GF-D8 (cell line): ENCODE measurements at places on chromosomes 5 and 9.

GRCh38 chr5:89697581-89697980, 712.0 kb downstream of the CETN3 start:
- DNase-seq: no peak

- no peak for DNase-seq
These were observed 935.8 kb downstream of the DTWD2 start for GRCh38 chr5:118052503-118052902.

- no peak for DNase-seq
These were observed 132.1 kb downstream of the AP3B1 start for GRCh38 chr5:78162253-78162862.

GRCh38 chr5:34854459-34855174, 15.7 kb downstream of the TTC23L start:
- DNase-seq: no peak
